ENCODE measurements at places on chromosomes 13 and 19.
A peak's percentile ranks its signal among the peaks of the same experiment; 100 is the strongest.

- DNase-seq: no peak
Observed at GRCh38 chr19:3125900-3126524, 9.8 kb upstream of the GNA15 start.

- no peak for DNase-seq
Observed at GRCh38 chr13:76029088-76029487, 393.0 kb downstream of the LMO7 start.

DNA sequence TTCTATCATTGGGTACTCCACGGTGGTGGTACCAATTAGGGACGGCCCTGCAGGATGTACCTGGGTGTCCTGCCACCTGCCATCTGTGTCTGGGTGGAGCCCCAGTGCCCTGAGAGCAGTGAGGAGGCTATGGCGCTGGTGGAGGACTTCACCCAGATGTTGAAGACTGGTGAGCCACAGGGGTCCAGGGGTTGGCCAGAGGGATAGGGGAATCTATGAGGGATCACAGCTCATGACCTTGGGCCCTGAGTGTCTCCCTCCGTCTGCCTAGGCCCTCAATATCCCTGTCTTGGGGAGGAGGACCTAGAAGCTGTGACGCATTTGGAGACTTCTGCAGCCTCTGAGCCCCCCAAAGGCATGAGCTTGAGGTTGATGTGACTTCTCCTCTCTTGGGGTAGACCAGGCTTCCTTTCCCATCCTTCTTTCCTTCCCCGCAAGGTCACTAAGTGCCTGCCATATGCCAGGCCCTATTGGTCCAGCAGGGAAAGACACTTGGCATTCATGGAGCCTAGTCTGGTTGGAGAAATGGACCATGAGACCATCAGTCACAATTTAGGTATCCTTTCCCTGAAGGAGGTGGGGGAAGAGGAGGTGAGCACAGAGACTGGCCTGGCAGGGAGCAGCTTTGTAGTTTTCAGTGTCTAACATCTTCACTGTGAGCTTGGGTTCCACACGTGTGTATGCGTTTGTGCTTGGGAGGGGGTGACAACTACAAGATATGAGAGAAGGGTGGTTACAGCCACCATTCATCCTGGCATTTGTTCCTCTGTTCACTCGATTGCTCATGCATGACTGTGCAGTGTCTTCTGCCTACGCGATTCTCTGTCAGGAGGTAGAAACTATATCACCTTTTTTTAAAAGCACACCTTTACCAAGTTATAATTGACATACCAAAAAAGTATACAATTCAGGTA is 5.1 kb upstream of the MZF1 start:
- DNase-seq: no peak

DNA sequence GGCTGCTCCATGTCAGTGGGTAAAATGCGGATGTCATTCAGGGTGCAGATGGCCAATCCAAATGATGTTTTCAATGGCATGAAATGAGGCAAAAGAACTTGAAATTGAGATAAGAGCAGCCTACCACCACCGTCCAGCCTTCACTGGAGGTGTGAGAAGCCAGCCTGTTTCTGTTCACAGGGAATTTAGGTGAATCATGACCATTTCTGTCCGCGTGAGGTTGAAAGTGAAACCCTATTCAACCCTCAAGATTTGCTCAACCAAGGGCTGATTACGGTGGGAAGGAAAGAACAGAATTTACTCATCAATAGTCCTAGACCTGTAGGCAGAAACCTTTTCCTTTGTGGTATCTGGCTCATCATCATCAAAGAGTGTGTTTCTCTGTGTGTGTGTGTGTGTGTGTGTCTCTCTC is 370.7 kb downstream of the COG6 start:
- DNase-seq: no peak

DNA sequence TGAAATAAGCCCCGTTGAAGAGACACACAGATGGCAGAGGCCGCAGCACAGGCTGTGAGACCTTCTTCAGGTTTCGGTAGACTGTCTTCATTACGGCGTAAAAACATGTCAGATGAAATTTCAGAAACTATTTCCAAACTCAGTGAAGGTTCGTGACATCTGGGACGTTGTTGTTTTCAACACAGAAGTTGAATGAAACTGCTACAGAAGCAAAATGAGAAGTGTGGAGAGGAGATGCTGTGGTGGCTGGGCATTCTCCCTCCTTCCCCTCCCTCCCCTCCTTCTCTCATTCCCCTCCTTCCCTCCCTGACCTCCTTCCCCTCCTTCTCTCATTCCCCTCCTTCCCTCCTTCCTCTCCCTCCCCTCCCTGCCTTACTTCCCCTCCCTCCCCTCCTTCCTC is 113.6 kb downstream of the ATP11A start:
- no peak for DNase-seq

- DNase-seq: no peak
Observed at GRCh38 chr19:40607311-40608239, 6.4 kb downstream of the LTBP4 start.

- no peak for DNase-seq
Observed at GRCh38 chr19:16877581-16877980, 11.2 kb upstream of the F2RL3 start.

DNA sequence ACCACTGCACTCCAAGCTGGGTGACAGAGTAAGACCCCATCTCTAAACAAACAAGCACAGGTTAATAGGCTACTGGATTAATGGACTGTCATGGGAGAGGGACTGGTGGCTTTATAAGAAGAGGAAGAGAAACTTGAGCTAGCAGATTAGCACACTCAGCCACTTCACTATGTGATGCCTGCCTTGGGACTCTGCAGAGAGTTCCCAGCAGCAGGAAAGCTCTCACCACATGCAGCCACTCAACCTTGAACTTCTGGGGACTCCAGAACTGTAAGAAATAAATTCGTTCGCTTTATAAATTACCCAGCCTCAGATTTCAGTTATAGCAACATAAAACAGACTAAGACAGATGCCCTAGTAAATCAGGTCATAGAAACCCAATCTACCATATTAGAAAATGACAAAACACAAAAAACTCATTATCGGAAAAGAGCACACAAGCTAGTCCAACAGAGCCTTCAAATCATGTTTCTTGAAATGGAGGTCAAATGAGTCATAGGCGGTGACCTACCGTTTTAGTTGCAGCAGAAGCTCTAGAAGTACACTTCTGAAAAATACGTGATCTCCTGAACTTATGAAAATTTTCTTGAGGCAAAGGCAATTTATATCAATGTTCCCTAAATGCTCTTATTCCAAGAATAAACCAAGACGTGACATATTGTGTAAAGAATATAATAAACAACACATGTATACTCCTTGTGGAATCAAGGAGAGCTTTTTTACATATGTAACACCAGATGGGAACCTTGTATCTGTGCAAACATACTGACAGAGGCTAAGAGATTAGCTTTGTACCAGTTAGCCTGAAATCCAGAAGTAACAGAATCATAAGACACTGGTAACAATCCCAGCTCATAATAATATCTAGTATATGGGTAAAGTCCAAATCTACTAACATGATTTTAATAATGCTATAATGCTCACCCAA is 340.9 kb upstream of the SGCG start:
- no peak for DNase-seq

DNA sequence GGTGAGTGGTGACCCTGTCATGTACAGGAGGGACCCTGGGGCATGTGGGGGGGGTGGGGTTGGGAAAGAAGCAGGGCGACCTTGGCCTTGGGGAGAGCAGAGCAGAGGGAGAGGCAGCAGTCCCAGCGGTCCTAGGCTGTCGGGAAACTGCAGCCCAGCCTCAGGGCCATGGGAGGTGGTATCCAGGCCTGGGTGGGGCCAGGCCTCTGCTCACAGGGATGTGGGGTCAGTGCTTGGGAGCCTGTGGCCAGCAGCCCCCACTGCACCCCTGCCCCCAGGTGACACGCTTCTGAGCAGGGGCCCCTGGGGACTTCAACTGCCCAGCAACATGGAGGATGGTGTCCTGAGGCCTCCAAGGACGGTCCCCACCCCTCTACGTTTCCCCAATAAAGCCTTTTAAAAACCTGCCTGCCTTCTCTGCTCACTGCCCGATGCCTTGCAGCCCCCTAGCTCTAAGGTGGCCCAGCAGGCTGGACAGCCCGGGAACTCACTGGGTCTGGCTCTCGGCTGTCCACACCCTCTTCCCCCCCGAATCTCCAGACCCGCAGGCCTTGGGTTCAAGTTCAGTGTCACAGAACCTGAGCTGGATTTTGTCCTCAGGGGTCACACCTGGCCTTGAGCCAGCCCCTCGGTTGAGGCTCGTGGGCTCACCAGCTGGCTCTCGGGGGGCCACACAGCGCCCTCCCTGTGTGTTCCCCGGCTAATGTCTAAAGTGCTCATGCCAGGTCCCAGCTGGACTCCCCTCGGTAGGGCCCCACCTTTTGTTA is 6.9 kb downstream of the PNKP start:
- DNase-seq: no peak

DNA sequence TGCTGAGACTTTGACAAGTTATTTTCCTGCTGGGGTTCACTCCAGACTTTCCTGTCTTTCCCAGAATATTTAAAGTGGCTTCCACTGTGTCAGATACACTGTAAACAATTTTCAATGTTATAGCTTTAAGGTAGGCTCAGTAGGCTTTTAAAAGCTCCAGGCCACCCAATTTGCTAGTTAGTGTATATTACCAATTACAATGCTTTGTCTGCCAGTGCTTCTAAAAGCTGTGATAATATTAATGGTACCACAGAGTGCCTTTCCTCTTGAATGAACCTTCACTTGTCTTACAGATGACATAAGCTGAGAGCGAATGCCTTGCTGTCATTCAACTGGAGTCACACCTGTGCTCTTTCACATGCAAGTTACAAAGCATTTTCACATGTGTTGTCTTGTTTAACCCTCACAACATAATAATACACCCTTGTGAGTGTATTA is 239.7 kb upstream of the HTR2A start:
- no peak for DNase-seq

GRCh38 chr13:45055198-45055901 is 65.0 kb upstream of the GTF2F2 start:
- peak; percentile 80 for DNase-seq

GRCh38 chr19:2343289-2343982 is 15.0 kb downstream of the SPPL2B start:
- no peak for DNase-seq

GRCh38 chr13:99656092-99656745 is 154.9 kb downstream of the TM9SF2 start:
- DNase-seq: no peak

DNA sequence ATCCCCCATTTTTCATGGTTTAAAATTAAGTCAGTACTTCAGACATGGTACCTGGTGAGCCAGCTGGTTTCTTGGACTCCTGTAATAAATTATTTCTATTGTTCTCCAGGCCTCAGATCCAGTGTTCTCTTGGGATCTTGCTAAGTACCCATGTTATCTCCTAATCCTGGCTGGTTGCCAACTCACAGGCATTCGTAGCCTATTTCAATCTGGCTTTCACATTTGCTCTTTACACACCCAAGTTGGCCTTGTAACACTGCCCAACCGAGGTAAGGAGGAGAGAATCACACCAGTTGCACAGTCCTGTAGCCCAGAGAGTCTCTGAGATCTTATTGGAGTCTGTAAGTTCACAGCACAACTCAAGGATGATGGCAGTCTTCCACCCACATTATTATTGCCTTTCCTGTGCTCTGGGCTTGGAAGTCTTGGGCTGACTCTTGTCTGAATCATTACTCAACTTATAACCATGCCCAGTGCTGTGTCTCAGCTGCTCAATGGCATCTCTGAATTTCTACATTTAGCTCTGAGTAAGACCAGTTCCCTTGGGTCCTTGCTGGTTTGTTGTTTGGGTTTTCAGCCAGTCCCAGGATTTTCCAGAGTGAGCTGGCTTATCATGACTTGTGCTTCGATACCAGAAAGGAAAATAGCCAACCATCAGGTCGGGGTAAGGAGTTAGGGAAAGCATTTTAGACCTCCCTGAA is 76.6 kb upstream of the KLF12 start:
- peak; percentile 99 for DNase-seq

DNA sequence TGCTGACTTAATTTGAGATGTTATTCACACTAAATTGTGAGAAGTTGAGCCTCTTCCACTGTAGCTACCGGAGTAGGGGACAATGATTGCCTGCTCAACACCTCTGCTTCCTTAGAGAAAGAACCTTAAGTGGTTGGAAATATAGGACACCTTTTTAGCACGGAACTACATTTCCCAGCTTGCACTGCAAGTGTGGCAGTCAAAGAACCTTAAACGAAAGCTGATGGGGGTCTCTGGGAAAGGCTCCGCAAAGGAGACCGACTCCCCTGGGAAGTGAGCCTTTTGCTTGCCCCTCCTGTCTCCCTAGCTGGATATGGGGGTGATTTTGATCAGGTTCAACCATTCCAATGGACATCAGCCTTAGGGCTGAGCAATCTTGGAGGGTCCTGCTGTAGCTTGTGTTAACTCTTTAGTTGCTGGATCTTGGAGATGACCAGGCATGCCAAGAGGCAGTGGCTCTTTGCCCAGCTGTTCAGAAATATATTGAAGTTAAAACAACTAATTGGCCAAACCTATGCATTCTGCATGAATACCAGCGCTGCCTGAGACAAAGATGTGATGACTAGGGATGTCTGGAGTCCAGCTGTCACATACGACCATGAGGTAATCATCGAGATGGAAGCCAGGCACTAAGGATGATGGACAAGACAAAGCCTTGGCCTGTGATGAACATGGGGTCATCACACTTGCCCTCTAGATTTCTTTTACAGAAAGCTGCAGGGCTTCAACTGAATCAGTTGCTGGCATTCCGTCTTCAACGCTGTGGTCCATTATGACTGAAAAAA is 286.5 kb downstream of the FOXO1 start:
- no peak for DNase-seq

- peak; percentile 17 for DNase-seq
Observed at GRCh38 chr13:64551755-64552154, 2678.4 kb downstream of the PCDH9 start.

- no peak for DNase-seq
Observed at GRCh38 chr13:94303644-94304174, 175.8 kb downstream of the DCT start.

DNA sequence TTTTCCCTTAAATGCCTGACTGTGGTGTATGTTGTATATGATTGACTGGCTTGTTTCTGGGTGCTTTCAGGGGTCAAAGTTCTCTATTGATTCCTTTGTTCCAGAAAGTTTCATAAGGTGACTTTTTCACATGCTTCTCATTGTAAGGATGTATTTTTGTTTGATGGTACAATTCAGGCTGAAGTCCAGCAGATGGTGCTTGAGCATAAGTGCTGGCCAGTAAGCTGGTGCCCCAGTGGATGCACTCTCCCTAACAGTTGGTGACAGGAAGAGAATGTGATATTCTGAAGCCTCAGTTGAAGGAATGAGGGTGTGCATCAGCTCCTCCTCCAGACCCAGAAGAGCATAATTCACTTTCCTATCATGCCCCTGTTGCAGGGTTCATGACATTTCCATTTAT is 1941.6 kb upstream of the PRR20A start:
- no peak for DNase-seq

GRCh38 chr13:113491982-113492381 is 1.5 kb upstream of the DCUN1D2 start:
- DNase-seq: no peak

- DNase-seq: no peak
Observed at GRCh38 chr13:42984026-42984425, 8.0 kb downstream of the EPSTI1 start.

GRCh38 chr19:18377026-18377425 is 8.9 kb upstream of the GDF15 start:
- DNase-seq: no peak

Data from AG04449 (cell line).